ENCODE measurements at places on chromosomes 7 and 10. TPM values are rescaled to one million over a fixed set of nuclear protein-coding genes. Genes with fewer than 3 reads are reported as not detected.

FFAR4 gene
- not detected for total RNA-seq

HHEX gene
- total RNA-seq, result 3.5 TPM

FASTK gene
- total RNA-seq, result 69.5 TPM

CYP3A7 gene
- total RNA-seq, result 37.8 TPM

SEMA3A gene
- total RNA-seq, result 60.8 TPM

COBL gene
- 0.26 TPM for total RNA-seq

SLC26A3 gene
- not detected for total RNA-seq

SKIDA1 gene
- 0.51 TPM for total RNA-seq

SPDYE5 gene
- total RNA-seq, result not detected

EN2 gene
- total RNA-seq, result not detected

ADCYAP1R1 gene
- not detected for total RNA-seq

AUTS2 gene
- total RNA-seq, result 7.7 TPM

HOXA13 gene
- total RNA-seq, result not detected

ZNF736 gene
- 10.2 TPM for total RNA-seq

AFAP1L2 gene
- 0.77 TPM for total RNA-seq

ATOH7 gene
- total RNA-seq, result not detected

FGF8 gene
- not detected for total RNA-seq

NAT16 gene
- total RNA-seq, result not detected

ATG9B gene
- under 0.01 TPM for total RNA-seq

CROT gene
- 23.0 TPM for total RNA-seq

CPXM2 gene
- 48.1 TPM for total RNA-seq

GRM3 gene
- not detected for total RNA-seq

CHST15 gene
- total RNA-seq, result 7.9 TPM

NKX2-3 gene
- total RNA-seq, result not detected

NUDT13 gene
- 2.1 TPM for total RNA-seq

VWDE gene
- total RNA-seq, result under 0.01 TPM

GIMAP5 gene
- total RNA-seq, result not detected

HABP2 gene
- not detected for total RNA-seq

GDF2 gene
- not detected for total RNA-seq

EIF3A gene
- 112 TPM for total RNA-seq

HECW1 gene
- total RNA-seq, result 6.1 TPM

SPDYE2B gene
- total RNA-seq, result not detected

SPDYE9 gene
- total RNA-seq, result not detected

LAMB1 gene
- 440 TPM for total RNA-seq

UNCX gene
- total RNA-seq, result not detected

ASIC3 gene
- total RNA-seq, result 0.17 TPM

MYH16 gene
- total RNA-seq, result not detected

Data from fibroblast of lung (primary cell).